ENCODE measurements at places on chromosomes 13 and 19.
A peak's percentile ranks its signal among the peaks of the same experiment; 100 is the strongest.

GRCh38 chr13:39688699-39689405 lies 33.4 kb downstream of the COG6 start:
- no peak for DNase-seq

DNA sequence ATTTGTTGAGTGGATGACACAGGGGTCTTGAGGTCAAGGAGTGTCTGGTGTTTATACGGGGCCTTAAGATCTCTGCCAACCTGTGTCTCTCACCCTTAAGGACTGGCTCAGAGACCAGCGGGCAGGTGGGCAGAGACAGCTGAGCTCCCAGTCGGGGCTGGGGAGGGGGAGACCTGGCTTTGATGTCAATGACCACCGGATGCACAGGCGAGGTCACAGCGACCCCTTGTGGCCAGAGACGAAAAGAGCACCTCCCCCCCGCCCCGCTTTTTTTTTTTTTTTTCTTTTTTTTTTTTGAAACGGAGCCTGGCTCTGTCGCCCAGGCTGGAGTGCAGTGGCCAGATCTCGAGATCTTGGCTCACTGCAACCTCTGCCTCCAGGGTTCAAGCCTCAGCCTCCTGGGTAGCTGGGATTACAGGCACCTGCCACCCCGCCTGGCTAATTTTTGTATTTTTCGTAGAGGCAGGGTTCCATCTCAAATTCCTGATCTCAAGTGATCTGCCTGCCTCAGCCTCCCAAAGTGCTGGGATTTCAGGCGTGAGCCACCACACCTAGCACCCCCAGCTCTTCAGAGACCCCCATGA lies 12.1 kb upstream of the KLK14 start:
- DNase-seq = peak; percentile 71

DNA sequence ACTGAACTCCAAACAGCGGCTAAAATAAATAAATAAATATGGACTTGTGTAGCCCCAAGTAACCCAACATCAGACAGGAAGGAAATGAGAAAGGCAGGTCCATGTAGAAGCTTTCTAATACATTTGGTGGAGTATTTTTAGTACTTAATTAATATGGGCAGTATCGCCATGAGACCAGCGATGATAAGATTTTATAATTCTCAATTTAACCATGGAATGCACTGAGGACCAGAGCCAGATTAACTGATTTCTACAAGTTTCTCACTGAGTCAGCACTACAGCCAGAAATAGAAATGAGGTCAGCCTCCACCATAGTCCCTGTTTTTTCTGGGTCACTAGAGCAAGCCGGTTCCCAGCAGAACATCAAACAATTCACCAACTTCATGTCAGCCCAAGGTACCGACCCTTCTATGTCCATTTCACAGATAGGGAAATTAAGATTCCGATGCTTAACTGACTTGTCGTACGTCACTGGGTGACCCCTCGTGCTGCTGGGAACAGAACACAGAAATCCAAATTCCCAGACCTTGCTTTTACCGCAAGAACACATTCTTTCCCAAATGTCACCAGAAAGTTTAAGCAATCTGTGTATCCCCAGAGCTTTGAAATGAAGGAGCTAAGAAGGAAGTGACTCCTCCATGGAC lies 90.4 kb downstream of the COL4A1 start:
- no peak for DNase-seq

DNA sequence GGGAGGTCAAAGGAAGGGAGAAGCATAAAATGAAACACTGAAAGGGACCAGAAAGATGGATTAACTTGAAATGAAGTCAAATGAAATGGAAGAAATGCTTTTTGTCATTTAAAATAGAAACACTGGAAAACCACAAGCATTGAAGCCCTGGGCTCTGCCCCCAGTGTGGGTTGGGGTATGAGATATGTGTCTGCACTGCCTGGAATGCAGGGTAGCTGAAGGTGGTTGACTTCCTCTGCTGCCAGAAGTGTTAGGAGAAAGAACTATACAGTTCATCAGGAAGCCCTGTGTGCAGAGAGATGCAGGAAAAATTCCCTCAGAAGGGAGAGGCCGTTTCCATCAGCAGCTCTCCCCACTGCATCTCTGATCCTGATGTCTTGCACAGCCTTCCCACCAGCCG lies 69.2 kb downstream of the DHRS12 start:
- no peak for DNase-seq

GRCh38 chr13:38602266-38602665 lies 84.6 kb upstream of the FREM2 start:
- no peak for DNase-seq

GRCh38 chr19:3648037-3648905 lies 21.7 kb upstream of the CACTIN start:
- no peak for DNase-seq

GRCh38 chr19:843180-843835 lies 2.5 kb downstream of the PRTN3 start:
- DNase-seq = no peak

GRCh38 chr19:48696353-48697010 lies 711 bp downstream of the FUT2 start:
- no peak for DNase-seq

DNA sequence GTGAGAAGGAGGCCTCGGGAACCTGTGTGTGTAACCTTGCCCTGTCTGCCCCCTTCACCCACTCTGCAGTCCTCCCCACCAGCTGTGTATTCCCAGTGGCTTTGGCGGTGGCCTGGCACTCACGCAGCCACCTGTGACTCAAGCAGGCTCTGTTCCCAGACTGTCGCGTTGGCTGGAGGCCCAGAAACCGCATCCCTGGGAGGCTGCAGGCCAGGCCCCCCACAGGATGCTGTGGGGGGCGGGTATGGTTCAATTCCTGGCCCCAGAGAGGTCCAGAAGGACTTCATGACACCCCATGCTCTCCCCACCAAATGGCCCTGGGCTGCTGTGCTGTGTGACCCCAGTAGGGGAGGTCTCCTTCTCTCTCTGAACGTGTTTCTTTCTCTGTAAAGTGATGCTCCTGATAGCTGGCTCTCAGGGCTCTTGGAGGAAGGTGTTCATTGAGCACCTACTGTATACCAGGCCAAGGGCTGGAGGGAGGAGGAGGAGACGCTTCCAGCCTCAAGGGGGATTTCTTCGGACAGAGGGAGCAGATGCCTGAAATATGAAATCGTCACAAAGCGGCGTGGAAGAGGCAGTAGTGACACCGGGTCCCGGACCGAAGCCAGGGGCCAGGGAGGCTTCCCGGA lies 1.9 kb upstream of the LINGO3 start:
- DNase-seq = no peak

DNA sequence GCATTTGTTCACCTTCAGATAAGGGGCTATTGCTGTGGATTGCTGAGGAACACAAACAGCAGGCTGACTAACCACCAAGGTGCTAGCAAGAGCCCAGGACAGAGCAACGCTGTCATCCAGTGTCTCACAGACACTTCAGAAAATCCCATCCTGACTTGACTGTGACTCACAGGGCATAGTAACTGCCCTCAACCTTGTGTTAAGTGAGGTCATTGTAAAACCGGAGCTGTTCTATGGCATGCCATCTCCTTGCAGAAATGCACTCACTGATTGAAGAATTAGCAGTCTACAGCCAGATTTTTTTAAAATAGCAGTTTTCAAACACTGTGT lies 51.1 kb downstream of the TNFRSF19 start:
- no peak for DNase-seq

DNA sequence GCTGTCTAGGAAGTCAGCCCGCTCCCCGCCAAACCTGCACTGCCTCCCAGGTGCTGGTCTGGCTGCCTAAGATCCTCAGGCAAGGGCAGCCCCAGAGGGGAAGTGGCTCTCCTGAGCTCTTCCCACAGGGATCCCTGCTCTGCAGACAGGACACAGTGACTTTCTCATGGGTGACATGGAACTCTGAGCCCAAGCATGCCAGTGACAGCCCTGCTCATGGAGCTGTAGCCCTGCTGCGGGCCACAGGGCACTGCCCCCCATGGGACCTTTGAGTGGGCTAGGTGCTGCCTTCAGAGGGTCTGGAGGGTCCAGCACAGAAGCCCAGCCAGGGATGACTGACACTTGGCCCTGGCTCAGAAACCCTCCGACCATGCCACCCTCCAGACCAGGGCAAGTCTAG lies 109.1 kb downstream of the TUBA3C start:
- no peak for DNase-seq

DNA sequence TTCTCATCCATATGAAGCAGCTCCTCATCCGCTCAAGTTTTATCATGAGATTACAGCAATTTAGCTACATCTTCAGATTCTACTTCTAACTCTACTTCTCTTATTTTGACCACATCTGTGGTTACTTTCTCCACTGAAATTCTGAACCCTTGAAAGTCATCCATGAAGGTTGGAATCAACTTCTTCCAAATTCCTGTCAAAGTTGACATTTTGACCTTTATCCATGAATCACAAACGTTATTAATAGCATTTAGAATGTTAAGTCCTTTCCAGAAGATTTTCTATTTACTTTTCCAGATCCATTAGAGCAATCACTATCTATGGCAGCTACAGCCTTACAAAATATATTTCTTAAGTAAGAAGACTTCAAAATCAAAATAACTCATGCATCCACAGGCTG lies 421.7 kb upstream of the GPC6 start:
- DNase-seq = no peak

DNA sequence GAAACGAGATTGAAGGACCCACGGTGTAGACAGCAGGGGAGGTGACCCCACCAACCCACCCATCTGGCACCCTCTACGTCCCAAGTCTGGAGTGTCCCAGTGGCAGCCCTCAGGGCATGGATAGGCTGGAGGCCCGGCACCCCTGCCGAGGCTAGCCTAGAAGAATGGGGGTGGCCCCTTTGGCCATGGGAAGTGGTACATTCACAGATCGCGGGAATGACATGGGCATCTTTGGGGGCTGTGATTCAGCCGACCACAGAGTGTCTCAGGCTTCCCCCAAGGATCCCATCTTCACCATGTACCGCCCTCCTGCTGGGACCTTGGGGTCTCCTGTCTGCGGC lies 11.3 kb upstream of the MKNK2 start:
- DNase-seq = no peak

DNA sequence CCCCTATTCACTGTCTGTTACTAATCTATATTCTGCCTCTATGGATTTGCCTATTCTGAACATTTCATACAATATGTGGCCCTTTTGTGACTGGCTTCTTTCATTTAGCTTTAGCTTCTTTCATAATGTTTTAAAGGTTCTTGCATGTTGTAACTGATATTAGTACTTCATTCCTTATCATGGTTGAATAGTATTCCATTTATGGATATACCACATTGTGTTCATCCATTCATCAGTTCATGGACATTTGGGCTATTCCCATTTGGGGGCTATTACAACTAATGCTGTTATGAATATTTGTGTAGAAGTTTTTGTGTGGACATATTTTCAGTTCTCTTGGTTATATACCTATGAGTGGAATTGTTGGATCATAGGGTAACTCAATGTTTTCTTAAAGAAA lies 44.4 kb upstream of the TDRD3 start:
- no peak for DNase-seq

- DNase-seq = no peak
Observed at GRCh38 chr13:75224053-75224742, 257.8 kb downstream of the TBC1D4 start.

- no peak for DNase-seq
Observed at GRCh38 chr19:39351537-39352064, 9.4 kb downstream of the SAMD4B start.

DNA sequence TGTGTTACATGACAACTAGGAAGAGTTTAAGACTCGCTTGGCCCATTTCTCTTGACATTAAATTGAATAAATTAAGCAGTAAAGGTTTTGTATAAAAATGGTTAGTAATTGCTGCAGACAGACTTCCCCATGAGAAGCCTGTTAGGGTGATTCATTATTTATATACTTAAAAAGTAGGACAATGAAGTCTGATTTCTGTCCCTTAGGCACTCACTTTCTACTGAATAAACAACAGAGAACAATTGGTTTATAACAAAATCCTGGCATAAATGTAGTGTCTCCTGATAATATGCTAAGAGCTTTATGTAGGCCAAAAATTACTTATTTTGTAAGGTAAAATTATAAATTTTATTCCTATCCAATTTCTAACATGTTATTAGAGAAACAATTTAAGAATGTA lies 2138.5 kb upstream of the PCDH20 start:
- DNase-seq = no peak

DNA sequence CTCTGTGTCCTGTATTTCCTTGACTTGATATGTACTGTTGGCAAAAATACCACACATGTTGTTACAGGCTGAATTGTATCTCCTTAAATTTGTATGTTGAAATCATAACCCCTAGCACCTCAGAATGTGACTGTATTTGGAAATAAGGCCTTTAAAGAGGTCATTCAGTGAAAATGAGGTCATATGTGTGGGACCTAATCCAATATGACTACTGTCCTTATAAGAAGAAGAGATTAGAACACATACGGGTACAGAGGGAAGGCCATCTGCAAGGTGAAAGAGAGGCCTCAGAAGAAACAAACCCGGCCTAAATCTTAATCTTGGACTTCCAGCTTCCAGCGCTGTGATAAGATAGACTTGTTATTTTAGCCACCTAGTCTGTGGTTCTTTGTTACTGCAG lies 202.5 kb downstream of the NUFIP1 start:
- DNase-seq = no peak

DNA sequence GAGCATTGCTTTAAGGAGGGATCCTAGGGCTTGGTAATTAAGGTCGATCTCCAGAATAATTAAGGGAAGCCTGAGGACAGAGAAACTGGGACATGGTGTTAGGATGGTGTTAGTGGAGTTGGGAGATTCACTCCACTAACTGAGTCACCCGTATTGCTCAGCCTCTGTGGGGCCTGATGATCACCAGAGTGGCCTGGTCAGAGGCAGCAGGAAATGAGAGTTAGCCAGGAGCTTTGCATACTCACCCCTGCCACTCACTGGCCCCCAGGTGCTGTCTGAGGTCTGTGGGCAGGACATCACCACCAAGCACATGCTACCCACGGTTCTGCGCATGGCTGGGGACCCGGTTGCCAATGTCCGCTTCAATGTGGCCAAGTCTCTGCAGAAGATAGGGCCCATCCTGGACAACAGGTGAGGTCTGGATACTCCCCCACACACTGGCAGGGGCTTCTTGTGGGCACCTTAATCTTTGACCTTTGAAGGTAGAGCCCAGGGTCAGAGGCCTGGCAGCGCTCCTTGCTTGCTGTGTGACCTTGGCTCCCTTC lies 32.1 kb downstream of the PPP2R1A start:
- no peak for DNase-seq

- DNase-seq = no peak
Observed at GRCh38 chr13:58991826-58992477, 1171.8 kb downstream of the DIAPH3 start.

GRCh38 chr19:55426042-55426441 lies 17.1 kb downstream of the SHISA7 start:
- no peak for DNase-seq

DNA sequence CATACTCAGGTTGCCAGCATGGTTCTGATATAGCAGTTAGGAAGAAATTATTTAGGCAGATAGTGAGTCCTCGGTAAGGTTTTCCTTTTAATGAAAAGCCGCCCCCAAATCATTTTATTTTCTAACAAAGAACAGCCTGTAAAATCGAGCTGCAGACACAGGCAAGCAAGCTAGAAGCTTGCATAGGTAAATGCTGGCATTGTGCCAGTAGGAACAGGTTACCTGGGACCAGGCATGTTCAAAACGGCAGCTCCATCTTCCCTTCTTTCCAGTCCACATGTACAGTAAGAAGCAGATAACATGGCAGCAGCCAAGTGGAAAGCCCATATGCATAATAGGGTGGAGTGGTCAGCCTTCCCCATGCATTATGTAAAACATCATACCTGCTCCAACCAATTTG lies 71.1 kb downstream of the UGGT2 start:
- DNase-seq = no peak

GRCh38 chr13:110413016-110413675 lies 106.1 kb downstream of the COL4A2 start:
- no peak for DNase-seq

Data from HEK293T (cell line).